ENCODE measurements at places on chromosomes 2 and 18.

DNA sequence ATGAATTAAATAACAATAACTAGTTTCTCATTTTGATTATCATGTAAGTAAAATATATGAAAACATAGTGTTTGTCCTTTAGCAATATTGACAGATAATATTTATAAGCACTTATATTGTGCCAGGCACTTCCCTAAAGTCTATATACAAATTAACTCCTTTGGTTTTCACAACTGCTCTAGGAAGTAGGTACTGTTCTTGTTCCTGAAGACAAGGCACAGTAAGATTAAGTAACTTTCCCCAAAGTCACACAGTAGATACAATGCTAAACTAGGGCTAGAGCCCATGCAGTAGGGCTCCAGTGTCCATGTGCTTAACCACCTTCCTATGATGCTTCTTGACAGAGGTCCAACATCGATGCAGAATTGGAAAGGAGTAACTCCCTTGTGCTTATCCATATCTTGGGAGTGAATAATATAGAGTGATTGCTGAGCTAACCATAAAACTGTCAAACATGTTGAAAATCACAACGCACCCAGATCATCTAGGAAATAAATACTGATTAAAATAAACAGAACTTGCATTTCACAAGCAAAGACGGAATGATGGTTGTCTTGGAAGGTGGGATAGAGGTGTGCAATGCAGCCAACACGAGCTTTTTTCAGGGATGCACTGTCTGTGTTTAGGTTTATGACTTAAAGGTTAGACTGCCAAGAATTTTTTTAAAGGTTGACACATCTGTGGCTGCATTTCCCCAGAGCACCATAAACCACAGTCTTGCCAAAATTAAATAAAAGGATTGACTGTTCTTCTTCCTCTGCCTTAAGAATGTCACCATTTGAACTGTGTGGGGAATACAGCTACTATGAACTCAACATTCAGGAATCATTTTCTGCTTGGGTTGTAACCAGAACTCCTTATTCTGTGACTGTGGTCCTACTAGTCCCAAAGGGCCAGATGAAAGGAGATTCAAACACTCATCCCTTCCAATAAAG, 80.8 kb downstream of the ANKRD44 start:
- no peak for DNase-seq

DNA sequence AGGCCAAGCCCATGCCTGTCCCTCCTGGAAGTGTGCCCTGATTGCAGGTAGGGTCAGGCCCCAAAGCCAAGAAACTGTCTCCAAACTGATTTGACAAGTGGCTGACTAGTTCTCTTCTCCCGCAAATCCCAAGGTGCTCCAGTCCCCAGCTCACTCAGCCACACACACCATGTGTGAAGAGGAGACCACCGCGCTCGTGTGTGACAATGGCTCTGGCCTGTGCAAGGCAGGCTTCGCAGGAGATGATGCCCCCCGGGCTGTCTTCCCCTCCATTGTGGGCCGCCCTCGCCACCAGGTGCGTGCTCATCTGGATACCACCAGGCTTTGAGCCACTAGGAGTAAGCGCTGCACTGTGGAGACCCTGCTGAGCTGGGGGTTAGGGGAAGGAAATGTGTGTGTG, 8.3 kb downstream of the ACTG2 start:
- no peak for DNase-seq

DNA sequence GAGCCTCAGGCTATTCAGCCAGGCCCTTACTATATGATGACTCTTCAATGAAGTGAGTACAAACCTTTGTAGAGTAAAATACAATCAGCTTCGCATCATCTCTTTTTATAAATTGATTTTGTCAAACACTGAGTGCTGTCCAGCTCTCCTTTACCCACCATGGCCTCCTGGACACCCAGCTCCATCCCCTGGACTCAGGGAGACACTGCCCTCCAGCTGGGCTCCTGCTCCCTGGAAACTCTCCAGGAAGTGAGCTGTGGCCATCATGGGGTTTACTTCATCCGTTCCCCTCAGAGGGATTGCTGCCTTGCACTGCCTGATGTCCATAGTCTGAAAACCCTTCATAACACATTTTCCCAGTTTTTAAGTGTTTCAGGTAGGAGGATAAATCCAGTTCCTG, 82.5 kb upstream of the XIRP2 start:
- DNase-seq, result no peak

DNA sequence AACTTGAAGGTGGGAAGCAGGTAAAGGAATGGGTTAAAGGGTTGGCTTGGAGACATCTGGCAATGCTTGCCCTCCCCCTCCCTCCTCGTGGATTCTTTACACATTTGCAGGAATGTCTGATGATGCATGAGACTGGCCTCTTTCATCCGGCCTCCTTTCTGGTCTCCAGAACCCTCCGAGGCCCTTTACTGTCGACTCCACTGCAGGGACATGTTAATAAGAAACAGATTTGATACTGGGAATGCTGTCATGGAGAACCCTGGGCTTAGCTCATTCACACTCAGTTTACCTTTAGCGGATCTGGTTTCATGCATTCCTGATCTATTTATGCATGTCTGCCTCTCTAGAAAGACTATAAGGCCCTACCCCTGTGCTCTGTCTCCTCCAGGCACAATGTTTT, 238.7 kb downstream of the TGIF1 start:
- DNase-seq, result no peak

DNA sequence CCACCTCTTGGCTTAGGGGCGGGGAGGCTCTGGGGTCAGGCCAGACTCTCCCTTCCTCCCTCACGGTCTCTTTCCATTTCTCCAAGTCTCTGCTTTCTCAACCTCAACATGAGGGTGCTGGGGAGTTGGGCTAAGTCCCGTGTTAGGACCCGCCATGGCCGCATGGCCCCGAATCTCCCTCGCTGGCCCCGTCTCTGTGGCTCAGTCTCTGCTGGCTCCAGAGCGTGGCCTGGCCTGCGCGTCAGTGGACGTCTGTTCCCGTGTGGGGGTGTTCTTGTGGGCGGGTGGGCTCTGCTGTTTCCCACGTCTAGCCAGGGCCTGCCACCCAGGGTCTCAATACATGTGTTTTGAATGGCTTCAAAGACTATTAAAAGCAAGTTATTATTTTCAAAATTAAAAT, 12.4 kb downstream of the ALLC start:
- DNase-seq, result no peak

GRCh38 chr2:84816426-84817026, 64.4 kb downstream of the TRABD2A start:
- DNase-seq, result no peak

DNA sequence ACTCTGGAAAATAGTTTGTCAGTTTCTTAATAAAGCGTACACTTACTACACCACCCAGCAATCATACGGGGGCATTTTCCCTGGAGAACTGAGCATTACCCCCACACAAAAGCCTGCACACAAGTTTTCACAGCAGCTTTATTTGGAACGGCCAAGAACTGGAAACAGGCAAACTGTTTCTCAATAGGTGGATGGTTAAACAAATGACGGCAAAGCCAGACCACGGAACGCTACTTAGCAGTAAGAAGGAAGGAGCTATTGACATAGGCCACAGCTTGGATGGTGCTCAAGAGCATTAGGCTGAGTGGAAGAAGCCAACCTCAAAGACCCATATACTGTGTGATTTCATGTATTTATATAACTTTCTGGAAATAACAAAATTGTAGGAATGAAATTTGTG, 9.0 kb downstream of the MALL start:
- DNase-seq, result no peak

- DNase-seq, result peak; percentile 33
These were observed 38.4 kb downstream of the EPAS1 start for GRCh38 chr2:46335391-46336282.

DNA sequence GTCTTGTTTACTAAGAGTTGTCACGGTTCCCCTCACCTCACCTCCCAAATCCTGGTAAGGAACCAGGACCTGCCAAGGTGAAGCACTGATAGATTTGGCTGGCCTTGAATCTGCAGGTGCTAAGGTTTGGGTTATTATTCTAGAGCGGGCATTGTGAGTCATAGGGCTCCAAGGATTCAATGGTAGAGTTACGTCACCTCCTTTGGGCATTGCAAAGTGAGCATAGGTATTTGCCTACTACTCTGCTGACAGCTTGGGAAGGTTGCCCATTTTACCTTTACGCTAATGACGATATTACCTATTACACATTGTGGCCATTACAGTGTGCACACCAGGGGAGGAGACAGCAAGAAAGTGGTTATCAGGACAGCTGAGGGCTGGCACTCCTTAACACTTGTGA, 59.3 kb downstream of the SETBP1 start:
- DNase-seq, result no peak

DNA sequence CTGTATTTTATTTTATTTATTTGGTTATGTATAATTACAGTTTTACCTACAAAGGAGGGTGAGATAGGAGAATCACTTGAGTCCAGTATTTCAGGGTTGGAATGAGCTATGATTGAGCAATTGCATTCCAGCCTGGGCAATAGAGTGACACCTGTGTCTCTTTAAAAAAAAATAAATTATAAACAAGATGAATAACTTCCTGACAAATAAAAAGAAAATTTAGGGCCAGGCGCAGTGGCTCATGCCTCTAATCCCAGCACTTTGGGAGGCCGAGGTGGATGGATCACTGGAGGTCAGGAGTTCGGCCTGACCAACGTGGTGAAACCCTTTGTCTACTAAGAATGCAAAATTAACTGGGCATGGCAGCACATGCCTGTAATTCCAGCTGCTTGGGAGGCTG, 17.3 kb downstream of the MTA3 start:
- no peak for DNase-seq

- DNase-seq, result no peak
These were observed 52.4 kb upstream of the SIX3 start for GRCh38 chr2:44889096-44889495.

- DNase-seq, result no peak
These were observed 98.8 kb downstream of the ZNF521 start for GRCh38 chr18:25253136-25253535.

DNA sequence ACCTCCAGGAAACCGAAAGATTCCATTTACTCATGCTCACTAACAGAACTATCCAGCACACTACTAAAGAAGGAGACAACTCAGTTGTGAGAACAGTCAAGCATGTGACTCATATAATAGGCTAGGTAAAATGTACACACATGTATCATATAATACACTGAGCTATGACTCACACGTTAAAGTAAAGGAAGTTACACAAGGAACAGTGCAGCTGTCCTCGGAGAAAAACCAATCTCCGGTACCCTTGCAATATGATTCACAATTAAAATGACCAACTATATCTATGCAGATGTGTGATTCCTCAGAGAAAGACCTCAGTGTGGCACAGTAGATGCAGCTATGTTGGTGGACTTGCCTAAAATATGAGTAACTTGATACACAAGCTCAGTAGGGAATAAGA, 76.5 kb downstream of the STRN start:
- DNase-seq, result no peak

- DNase-seq, result no peak
These were observed 24.7 kb downstream of the TGFA start for GRCh38 chr2:70528929-70529328.

GRCh38 chr2:82027921-82028615, 1723.5 kb upstream of the LRRTM1 start:
- DNase-seq, result no peak

DNA sequence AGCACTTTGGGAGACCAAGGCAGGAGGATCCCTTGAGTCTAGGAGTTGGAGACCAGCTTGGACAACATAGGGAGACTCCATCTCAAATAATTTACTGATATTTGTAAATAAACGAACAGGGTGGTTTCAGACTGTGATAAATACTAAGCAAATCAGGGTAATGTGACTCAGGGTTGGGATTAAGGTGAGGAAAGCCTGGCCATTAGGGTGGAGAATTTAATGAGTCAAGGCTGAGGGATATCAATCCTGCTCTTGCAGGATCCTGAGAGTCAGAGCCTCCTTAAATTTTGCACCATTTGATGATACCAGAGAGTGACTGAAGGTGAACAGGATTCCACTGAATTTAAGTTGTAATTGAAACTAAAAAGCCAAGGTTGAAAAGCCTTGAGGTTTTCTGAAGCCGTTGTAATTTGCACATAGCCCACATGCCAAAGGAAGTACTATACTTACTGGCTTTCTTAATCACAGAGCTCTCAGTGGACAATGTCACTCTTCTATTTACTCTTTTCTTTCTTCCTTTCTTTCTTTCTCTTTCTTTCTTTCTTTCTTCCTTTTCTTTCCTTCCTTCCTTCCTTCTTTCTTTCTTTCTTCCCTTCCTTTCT, 28.6 kb upstream of the AP1S3 start:
- DNase-seq, result no peak

DNA sequence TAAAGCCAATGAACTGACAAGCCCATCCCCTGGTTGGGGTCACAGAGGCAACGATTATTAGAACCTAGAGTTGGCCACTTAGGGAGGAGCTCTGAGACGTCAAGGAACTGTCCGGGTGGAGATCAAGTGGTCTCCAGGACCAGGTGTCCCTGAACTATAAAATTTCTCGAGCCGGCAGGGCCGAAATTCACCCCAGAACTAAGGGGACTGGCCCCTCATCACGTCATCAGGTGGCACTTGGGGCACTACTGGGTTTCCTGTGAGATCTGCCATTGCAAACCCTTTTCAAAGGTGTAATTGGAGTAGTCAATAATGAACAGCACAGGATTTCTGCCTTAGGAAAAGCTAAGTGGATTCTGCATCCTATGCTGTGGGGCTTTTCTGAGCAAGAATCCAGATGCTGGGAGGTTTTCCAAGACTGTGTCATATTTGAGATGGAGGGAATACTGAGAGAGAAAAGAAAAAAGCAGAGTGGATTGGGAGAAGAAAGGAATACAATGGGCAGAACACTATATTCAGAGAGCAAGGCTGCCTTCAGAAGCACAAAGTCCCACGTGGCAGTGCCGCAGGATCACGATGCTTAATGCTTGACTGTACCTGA, 113.6 kb downstream of the ALPK2 start:
- no peak for DNase-seq

DNA sequence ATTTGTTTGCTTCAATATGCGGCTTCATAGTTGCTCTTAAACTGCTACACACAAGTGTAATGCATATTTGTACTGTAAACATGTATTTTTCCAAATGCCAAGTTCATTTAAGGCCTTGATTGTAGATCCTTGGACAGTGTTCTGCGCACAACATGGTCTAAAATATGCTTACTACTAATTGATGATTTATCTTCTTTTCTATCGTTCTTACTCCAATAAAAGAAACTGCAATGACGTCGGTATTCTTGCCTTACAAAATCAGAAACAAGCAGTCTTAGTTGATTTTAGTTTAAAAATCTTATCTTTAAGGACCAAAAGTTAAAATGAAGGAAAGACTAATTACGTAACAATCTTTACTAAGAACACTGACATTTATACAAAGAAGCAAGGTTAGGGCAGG, 224.3 kb upstream of the SMAD7 start:
- no peak for DNase-seq

All from WTC11 (cell line).